ENCODE measurements at places on chromosomes 1 and 21. TPM values are rescaled to one million over a fixed set of nuclear protein-coding genes. Genes with fewer than 3 reads are reported as not detected.

DNA sequence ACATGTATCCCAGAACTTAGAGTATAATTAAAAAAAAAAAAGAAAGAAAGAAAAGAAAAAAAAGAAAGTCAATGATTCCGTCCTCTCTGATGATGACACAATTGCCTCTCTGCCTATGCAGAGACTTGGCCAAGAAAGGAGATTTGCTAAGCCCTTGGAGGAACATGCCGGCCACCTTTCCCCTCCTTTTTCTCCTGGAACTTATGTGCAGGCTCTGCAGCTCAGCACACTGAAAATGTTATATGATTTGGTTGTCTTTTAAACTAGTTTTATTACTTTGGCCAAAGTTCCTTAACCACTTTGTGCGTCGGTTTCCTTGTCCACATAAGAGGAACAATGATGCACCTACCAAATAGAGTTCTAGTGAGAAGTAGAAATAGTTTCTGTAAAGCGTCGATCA, 111.4 kb upstream of the ZNF644 start:
- no peak for DNase-seq
- H3K4me3 ChIP-seq, result no peak overlapping the region
- no peaks in the 10 kb centered on the region for H3K4me1 ChIP-seq
- no peaks in the 10 kb centered on the region for H3K36me3 ChIP-seq
- peaks cover 20% of the 10 kb centered on the region for H3K27me3 ChIP-seq

DNA sequence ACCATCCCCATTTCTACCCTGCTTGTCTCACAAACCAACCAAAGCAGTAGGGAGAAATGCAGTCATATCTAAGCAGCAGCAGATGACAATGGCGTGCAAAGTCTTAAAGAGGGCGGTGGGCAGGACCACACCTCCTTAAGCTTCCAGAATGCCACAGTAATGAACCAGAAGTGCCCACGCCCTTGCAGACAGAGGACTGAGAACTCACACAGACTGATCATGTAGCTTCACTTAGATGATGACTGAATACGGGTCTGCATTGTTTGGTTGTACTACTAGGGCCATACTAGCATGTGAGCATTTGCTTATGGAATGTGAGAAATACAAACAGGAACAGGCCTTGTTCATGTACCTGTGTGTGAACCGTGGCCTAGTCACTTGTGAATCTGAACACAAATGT, 246.0 kb downstream of the RPS6KC1 start:
- H3K4me3 ChIP-seq, result no peak overlapping the region
- H3K36me3 ChIP-seq, result no peaks in the 10 kb centered on the region
- DNase-seq, result no peak
- H3K27me3 ChIP-seq, result no peaks in the 10 kb centered on the region
- no peaks in the 10 kb centered on the region for H3K4me1 ChIP-seq
- no peak overlapping the region for H3K27ac ChIP-seq

Gene BNIPL
- 1.2 TPM for total RNA-seq

Gene PGD
- total RNA-seq, result 155 TPM

GRCh38 chr1:212915245-212916091, 34.9 kb upstream of the VASH2 start:
- DNase-seq, result peak; percentile 55
- H3K4me3 ChIP-seq, result no peak overlapping the region
- H3K36me3 ChIP-seq, result peaks cover 10% of the 10 kb centered on the region
- peaks cover 23% of the 10 kb centered on the region for H3K4me1 ChIP-seq
- H3K27me3 ChIP-seq, result peaks cover 13% of the 10 kb centered on the region
- H3K27ac ChIP-seq, result peak overlapping the region; percentile 53
